ENCODE measurements at places on chromosomes 2 and 18. TPM values are rescaled to one million over a fixed set of nuclear protein-coding genes. Genes with fewer than 3 reads are reported as not detected.
A peak's percentile ranks its signal among the peaks of the same experiment; 100 is the strongest.

DNA sequence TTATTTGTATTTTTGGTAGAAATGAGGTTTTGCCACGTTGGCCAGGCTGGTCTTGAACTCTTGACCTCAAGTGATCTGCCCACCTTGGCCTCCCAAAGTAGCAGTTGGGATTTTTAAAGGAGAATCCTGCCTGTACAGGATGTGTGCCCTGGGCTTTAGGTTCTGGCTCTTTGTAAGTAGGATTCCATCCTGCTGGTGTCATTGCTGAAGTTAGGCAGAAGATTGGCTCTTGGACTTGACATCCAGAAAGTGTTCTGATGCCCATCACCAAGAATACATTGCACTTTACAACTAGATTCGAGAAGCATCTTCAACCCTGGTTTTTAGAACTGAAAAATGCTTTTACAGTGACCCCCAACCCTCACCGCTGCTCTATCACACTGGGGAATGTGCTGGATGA, 4.4 kb upstream of the TWIST2 start:
- no peak for DNase-seq
- peaks cover 7% of the 10 kb centered on the region for H3K27me3 ChIP-seq
- no peaks in the 10 kb centered on the region for H3K36me3 ChIP-seq
- H3K27ac ChIP-seq: no peak overlapping the region
- no peak overlapping the region for H3K4me3 ChIP-seq
- H3K4me1 ChIP-seq: no peaks in the 10 kb centered on the region

- H3K27ac ChIP-seq: no peak overlapping the region
- peaks cover 28% of the 10 kb centered on the region for H3K4me1 ChIP-seq
- peak; percentile 64 for DNase-seq
- H3K4me3 ChIP-seq: peak overlapping the region; percentile 28
- H3K27me3 ChIP-seq: peaks cover 39% of the 10 kb centered on the region
These were observed 762 bp upstream of the GAD1 start for GRCh38 chr2:170815746-170816503.

- no peaks in the 10 kb centered on the region for H3K27me3 ChIP-seq
- peak overlapping the region; percentile 55 for H3K27ac ChIP-seq
- no peak for DNase-seq
- no peak overlapping the region for H3K4me3 ChIP-seq
These were observed 134.7 kb downstream of the MCFD2 start for GRCh38 chr2:46780801-46781445.

DNA sequence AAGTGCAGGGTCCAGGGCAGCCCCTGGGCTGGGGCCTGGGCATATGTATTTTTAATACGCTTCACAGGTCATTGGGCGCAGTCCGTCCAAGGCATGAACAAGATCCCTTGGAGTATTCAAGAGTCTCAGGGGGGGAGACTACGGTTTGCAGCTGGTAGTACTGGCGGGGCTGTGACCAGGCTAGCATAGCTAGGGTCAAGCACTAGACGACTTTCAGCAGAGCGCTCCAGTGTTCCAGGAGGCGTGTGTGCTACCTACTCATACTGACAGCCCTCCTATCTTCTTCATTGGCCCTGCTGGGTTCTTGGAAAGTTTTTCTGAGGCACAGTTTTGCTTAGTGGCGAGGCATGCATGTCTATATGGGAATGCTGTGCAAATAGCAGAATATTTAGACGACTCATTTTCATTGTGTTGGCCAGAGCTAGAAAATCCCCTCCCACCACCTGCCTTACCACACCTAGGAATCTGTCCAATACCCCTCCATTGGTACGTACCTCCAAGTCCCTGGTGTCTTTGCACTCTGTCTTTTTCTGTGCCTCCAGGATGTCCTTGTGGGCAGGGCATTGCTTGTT, 68.2 kb downstream of the GLI2 start:
- no peaks in the 10 kb centered on the region for H3K27me3 ChIP-seq
- no peak overlapping the region for H3K4me3 ChIP-seq

- no peaks in the 10 kb centered on the region for H3K27me3 ChIP-seq
- H3K36me3 ChIP-seq: no peaks in the 10 kb centered on the region
- DNase-seq: no peak
- H3K4me1 ChIP-seq: no peaks in the 10 kb centered on the region
- H3K4me3 ChIP-seq: no peak overlapping the region
- no peak overlapping the region for H3K27ac ChIP-seq
These were observed 79.3 kb downstream of the SDC1 start for GRCh38 chr2:20145497-20146193.

DNA sequence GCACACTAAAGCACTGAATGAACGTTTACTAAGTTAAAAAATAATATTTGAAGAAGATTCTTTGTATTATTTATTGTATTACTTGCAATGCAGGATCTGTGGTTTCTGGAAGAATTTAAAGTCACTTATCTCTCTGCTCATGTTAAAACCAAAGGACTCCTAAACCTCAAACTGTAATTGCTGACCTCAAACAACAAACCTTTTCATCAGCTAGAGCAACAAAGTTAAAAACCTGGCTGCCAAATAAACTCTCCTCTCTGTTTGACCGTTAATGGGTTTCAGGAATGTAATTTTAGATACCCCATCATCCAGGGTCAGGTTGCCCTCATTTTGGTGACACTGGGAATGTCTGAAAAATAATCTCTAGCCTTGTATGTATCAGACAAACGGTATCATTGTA, 239.1 kb downstream of the TGIF1 start:
- DNase-seq: no peak
- no peak overlapping the region for H3K27ac ChIP-seq
- H3K27me3 ChIP-seq: no peaks in the 10 kb centered on the region
- H3K4me1 ChIP-seq: no peaks in the 10 kb centered on the region
- no peak overlapping the region for H3K4me3 ChIP-seq
- H3K36me3 ChIP-seq: no peaks in the 10 kb centered on the region

DNA sequence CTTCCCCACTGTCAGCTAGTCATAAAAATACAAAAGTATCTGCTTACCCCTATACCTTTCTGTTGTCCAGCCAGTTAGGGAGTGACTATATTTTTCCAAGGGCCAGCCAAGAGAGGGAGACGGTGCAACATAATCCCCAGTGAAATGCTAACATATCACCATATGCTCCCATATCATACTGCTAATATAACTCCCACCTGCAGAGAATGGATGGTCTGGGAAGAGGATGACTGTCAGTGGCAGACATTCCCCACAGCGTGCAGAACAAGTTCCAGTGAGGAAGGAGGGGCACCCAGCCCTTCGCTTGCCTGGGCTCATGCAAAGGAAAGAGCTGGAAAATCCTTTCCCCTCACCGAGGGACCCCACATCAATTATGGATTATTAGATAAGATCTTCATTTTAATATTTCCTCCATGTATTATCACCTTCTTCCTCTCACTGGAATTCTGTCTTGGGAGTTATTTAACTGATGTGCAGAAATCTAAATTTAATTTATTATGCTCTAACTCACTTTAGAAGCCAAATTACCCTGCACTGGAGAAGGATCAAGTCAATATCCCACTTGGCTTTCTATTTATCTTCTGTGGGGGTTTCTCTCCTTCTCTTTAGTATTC, 135.6 kb downstream of the GALNT14 start:
- no peaks in the 10 kb centered on the region for H3K4me1 ChIP-seq
- no peaks in the 10 kb centered on the region for H3K36me3 ChIP-seq
- no peak for DNase-seq

AGXT gene
- not detected for total RNA-seq
